PC-9 (cell line): ENCODE measurements at places on chromosomes 5 and 9. TPM values are rescaled to one million over a fixed set of nuclear protein-coding genes. Genes with fewer than 3 reads are reported as not detected.

FAM163B gene
- total RNA-seq, result not detected in 2 replicates

AK8 gene
- 5.4 and 7.2 TPM in 2 replicates for total RNA-seq

DNA sequence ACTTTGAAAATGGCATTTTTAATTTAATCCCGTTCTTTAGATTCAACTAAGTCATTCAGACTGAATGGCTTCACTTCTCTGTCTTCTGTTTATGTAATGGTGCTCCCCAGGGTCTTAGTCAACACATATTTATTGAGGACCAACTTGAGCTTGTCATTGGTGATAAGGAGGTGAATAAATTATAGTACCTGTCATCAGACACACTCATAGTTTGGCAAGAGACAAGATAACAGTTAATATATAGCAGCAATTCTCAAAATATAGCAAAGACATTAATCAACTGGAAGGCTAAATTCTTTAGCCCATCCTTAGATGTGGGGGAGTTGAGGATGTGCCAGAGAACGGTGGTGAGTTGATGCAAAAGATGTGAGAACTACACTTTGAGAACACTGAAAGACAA is 78.4 kb downstream of the MACIR start:
- DNase-seq, result no peak

DNA sequence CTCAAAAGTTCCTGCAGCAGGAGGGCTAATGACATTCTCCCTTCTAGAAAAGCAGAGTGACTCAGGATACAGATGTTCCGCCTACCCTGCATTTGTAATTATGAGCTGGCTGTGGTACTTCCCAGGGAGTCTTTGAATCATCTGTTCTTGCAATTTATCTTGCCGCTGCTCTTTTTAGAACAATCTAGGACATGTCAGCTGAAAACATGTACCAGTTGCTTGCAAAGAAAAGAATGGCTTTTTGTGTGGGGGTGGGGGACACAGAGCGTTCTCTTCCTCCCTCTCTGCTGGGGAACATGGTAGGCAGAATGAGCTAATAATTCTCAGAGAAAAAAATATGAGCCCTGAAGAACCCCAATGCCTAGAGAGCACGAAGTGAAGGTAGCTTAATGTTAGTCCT is 51.7 kb upstream of the TUT7 start:
- peak; percentile 75 for DNase-seq

NME5 gene
- total RNA-seq, result 0.98 and 1.9 TPM in 2 replicates

PCDHA10 gene
- not detected in 2 replicates for total RNA-seq

PCDHGA10 gene
- total RNA-seq, result 0.13 and 0.15 TPM in 2 replicates

- no peak for DNase-seq
Measured at GRCh38 chr9:123416176-123416575, 60.2 kb downstream of the CRB2 start.

DMRTA1 gene
- 0.70 and 1.1 TPM in 2 replicates for total RNA-seq

BRINP1 gene
- not detected in 2 replicates for total RNA-seq

- DNase-seq, result peak; percentile 53
Measured at GRCh38 chr9:131237931-131238401, 38.3 kb downstream of the FAM78A start.

MARVELD2 gene
- total RNA-seq, result 16.2 and 21.0 TPM in 2 replicates

DNA sequence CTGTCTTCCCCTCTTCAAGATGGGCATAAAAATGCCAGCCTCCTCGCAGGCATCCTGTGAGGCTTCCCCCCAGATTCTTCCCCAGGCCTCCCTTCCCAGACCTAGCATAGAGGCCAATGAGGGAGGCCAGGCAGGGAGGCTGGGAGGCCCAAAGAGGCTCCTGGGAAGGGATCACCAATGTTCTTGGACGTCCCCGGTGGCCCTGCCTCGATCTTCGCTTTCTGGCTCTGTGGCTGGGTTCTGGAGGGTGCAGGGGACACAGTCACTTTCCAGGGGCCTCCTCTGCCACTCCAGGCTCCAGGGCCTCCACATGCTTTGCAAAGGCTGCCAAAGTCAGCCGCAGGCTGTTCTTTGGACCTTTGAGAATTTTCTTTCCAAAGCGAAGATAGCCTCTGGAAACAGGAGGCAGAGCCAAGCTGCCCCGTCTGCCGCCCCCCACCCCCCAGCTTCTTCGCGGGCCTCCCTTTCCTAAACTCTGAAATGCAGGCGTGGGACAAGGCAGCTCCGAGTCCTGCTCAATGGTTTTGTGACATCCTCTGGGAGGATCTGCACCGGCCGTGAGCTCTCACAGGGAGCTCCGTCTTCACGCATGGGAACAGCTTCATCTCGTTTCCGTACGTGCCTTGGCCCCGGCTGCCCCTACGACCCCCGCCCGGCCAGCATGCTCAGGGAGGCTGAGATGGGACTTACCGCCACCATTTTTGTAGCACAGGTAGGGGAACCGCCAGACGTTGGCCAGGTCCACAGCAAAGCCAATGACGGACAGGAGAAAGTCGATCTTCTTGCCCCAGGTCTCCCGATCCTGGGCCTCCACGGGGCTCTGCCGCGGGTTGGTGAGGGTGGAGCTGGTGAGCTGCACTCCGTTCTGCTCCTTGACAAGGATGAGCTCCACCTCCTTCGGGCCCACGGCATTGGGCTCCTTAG is 2.8 kb downstream of the SLC6A3 start:
- DNase-seq, result no peak

GRCh38 chr5:131379723-131380122 is 115.9 kb downstream of the CDC42SE2 start:
- DNase-seq, result no peak

GRCh38 chr9:91126761-91127445 is 234.8 kb downstream of the AUH start:
- no peak for DNase-seq

GRCh38 chr9:120441426-120442307 is 138.3 kb downstream of the CDK5RAP2 start:
- no peak for DNase-seq

TXNDC8 gene
- not detected in 2 replicates for total RNA-seq

C1QTNF3 gene
- 8.3 and 9.4 TPM in 2 replicates for total RNA-seq

DNA sequence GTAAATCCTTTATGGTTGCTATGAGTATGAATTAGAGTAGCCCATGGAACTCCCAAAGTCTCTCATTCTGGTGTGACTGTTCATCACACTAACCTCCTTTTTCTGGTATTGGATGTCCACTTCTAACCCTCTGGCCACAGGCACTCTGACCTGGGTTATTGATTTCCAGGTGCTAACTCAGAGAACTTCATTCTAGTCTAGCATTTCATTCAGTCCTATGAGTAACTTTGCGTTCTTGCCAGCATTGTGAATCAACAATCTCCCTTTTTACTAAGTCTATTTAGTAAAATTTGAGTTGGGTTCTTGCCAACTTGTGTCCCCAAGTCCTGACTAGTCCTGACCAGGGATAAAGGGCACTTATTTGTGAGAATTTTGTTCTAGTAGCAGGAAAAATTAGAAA is 103.5 kb downstream of the SNX18 start:
- DNase-seq, result no peak

SARDH gene
- 9.9 and 11.3 TPM in 2 replicates for total RNA-seq

GDNF gene
- 0.38 and 0.85 TPM in 2 replicates for total RNA-seq

DNA sequence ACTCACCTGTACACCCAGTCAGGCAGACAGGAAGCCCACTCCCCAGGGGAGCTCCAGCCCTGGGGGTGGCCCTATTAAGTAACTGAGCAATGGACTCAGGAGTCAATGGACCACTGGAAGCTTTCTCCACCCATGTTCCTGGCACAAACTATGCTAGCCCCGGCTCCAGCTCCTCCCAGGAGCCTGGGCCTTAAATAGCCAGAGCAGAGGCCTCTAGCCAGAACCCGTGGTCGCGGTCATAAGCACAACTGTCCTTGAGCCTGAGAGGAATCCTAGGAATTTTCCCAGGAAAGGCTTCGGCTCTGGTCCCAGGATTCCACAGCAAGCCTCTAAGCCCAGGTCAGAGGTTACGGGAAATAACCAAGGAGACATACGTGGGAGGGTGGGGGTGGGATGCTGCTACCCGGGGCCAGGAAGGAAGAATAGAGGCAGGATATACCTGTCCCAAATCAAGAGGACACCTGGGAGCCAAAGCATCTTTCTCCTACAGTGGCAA is 5.5 kb downstream of the SEPTIN8 start:
- DNase-seq, result no peak

- no peak for DNase-seq
Measured at GRCh38 chr5:125836256-125836655, 587.0 kb upstream of the GRAMD2B start.

FAM81B gene
- total RNA-seq, result 1.8 and 5.0 TPM in 2 replicates

HDAC3 gene
- total RNA-seq, result 76.0 and 87.0 TPM in 2 replicates

CXCL14 gene
- not detected in 2 replicates for total RNA-seq

TAF11L4 gene
- total RNA-seq, result not detected in 2 replicates

DNA sequence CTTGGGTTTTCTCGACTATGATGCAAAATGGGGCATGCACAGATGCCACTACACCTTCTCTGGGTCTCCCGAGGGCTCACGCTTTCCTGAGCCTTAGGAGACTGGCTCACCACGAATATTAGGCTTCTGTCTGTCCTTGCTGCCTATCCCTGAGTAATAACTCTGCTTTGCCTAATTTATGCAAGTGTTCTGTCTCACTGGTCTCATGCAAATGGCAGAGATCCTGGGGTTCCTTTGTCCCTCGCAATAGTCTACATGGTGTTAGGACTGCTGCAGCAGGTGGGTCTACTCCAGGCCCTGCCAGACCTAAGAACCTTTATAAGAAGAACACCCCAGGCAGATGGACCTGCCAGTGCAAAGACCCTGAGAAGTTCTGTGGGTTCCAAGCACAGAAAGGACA is 72.3 kb upstream of the HRH2 start:
- no peak for DNase-seq

DNA sequence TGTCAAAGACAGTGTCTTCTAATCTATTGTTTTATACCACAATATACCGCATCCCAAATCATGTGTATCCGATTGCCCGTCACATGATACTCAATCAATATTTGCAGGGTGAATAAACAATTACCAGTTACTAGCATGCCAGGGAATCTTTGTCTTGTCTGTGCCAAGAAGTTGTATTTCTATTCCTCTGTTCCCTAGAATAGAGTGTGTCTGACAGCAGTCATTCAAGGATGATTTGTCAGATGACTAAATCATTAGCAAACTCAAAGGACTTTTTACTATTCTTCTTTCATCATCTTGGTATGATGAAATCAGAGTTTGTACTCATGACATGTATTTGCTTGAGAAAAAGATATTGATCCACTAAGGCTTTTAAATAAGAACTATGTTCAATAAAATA is 348.8 kb downstream of the HTR1A start:
- DNase-seq, result no peak

DNA sequence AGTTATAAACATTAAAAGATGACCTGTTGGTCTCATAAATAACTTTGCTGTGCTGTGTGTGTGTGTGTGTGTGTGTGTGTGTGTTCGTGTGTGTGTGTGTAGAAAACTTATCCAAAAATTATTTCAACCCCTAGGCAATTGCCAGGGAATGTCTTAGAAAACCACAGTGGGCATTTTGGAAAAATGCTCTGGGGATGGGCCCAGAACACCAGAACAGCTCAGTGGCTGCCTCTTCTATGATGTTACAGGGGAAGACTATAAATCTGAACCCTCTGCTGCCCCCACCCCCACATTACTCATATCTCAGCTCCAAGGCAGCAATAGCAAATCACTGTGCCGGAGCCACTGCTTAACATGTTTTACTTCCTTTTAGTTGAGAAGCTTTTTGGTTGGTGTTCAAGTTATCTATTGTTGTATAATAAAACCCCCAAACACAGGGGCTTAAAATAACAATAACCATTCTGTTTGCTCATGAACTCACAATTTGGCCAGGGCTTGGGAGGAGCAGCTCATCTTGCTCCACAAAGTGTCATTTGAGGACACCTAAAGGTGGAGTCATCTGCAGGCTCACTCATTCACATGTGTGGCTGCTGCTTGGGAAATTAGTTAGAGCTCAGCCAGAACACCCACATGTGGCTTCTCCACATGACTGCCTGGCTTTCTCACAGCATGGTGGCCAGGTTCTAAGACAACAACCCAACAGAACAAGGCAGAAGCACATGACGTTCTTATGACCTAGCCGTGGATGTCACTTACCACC is 40.4 kb downstream of the ACTBL2 start:
- no peak for DNase-seq

DNA sequence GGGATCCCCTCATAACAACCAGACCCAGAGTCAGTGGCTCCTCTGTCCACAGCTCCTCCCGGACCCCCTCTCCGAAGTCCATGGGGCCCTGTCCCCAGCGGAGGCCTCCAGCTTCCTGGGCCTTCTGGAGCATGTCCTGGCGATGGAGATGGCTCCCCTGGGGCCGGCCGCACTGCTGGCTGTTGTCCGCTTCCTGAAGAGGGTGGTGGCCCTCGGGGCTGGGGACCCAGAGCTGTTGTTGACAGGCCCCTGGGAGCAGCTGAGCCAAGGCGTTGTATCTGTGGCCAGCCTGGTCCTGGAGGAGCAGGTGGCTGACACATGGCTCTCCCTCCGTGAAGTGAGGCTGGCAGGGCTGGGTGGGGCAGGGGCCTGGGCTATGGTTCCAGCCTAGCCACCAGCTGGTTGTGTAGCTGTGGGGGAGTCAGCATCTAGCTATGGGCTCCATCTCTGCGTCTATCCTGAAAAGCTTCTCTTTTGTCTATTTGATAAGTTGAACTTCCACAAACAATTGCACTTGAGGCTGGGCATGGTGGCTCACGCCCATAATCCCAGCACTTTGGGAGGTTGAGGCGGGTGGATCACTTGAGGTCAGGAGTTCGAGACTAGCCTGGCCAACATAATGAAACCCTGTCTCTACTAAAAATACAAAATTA is 4.7 kb downstream of the ADGRD2 start:
- DNase-seq, result no peak

ANKRD18B gene
- 4.6 and 6.9 TPM in 2 replicates for total RNA-seq

- DNase-seq, result no peak
Measured at GRCh38 chr9:134643222-134643671, 1.6 kb downstream of the COL5A1 start.

GRCh38 chr5:21910731-21911130 is 942.4 kb downstream of the CDH12 start:
- DNase-seq, result no peak

DNA sequence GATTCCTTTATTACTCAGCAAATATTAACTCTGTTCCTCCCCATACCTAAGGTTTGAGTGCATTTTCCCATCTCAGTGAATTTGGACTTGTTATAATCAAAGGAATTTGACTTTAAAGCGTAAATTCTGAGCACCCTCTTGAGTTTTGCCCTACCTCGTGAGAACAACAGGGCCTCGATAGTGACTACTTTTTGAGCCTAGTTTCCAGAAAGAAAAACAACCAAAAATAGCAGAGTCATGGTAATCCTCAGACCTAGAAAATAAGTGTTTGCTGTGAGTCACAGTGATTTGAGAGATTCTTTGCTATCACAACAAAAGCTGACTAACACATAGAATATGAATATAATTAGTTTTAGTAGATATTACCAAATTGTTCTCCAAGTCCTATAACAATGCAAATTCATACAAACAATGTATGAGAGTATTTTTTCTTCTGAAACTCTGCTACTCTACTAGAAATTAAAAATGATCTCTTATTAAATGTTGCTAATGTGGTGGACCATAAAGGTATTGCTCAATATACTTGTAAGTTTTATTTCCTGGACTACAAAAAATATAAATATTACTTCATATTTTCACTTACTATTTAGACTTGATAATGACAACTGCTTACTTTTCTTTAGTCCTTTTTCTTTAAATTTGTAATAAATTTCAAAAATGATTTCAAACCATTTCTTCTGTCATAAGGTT is 759.7 kb downstream of the BRINP1 start:
- peak; percentile 46 for DNase-seq

COL27A1 gene
- total RNA-seq, result 0.39 and 0.83 TPM in 2 replicates

MYMK gene
- not detected in 2 replicates for total RNA-seq

GARIN3 gene
- not detected in 2 replicates for total RNA-seq

GRCh38 chr5:27011274-27011673 is 27.1 kb downstream of the CDH9 start:
- no peak for DNase-seq

ELAVL2 gene
- total RNA-seq, result not detected in 2 replicates
